ENCODE measurements at places on chromosomes 1 and 21.

DNA sequence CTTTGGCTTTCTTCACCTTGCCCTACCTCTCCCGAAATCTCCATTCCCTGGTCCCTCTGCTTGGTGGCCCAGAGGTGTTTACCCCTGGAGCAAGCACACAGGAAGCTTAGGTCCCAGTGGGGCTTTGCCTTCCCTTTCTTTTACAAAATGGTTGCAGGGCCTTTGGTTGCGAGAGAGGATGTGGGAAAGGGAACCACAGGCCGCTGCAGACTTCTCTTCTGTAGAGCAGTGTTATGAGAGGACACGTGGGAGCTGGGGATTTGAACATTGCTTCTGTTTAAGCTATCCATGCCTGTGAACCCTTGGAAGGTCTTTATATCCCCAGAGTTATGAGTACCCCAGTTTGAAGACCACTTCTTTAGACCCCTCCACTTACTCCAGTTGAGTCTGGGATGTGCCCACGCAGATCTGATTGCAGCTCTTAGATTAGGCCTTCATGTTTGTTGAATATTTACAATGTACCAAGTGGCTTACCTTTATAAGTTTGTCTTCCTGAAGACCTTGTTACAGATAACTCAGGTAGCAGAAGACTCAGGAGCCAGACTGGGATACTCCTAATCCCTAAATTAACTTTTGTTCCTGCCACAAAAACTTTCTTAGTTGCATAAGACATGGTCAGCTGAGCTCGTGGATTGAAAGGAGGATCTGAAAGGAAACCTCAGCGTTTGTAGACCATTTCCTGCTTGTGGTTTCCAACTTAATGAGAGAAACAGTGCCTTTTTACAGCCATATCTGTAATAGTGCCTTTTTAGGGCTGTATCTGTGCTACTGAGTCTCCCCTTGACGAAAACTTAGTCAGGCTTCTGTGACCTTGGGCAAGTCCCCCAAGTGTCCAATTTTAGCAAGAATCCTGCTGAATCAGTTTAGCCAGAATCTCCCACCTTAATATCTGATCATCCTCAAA lies 21.9 kb upstream of the IVNS1ABP start:
- DNase-seq: no peak

DNA sequence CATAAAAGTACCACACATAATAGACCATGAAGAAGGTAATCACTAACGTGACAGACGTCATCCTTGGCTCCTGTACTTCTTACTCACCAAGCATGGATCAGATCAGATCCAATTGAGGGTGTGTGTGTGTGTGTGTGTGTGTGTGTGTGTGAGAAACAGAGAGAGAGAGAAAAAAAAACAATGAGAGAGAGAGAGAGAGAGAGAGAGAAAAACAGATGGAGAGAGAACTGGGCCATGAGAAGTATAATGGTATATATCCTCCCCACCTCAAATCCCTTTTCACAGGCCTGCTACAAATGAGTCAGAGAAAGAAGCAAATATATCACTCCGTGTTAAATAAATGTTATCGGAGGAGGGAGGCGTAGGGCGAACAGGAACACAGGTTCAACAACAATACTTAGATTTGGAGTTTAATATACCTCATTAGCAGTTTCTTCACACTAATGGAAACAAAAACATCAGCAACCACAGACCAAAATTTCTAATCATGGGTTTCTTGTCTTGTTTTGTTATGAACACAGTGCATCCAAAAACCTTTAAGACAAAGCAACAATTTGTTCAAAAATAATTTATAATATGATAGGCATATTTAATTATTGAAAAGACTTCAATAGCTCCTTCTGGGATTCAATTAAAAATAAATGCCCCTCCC lies 45.3 kb downstream of the TIAM1 start:
- no peak for DNase-seq

DNA sequence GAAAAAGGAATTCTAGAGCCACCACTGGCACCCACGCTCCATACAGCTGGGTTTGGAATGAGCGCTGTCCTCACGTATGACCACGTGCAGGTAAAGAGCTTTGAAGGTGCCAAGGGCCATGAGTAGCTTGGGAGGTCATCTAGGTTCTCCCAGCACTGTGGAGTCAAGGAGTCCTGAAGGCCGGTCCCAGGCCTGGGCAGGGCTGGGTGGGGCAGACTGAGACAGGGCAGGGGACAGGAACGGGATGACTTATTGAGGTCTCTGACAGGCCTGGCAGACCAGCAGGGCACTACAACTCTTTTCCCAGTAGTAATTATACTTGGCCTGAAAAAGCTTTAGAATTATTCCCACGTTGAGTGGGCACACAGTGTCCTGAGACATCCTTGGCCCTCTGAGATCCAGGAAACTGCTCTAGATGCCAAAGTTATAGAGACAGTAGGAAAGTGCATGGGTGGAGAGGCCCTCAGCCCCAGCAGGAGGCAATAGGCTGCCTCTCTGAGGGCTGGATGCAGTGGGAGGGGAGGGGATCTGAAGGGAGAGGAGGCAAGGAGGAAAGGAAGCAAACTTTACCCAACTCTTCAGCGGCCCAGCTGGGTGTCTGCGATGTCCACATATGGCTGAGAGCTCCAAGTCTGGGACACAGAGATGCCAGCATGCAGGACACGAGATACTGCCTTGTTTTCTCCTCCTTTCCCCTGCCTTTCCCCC lies 1.8 kb upstream of the CDA start:
- no peak for DNase-seq

DNA sequence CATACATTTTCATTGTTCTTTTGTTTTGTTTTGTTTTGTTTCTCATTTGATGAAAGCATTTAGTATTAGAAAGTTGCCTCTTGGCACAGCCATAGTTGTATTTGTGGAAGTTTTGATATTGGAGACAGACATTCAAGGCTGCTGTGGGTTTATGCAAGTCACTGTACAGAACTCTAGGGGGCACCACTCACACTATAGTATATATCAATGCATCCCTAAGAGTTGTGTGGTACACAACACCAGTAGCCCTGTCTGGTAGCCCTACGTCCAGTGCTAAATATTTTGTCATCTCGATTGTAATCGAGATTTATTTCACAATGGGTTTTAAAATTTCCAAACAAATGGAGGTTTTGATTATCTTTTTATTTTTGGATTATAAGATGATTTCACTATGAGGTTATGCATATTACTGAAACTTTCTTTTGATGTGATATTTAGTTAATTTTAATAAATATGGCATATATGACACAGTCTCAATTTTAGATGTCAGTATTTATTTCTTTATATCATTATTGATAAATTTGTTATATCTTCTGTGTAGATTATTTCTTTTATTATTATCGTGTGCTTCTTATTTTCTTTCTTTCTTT lies 112.2 kb downstream of the NR5A2 start:
- DNase-seq: no peak

- DNase-seq: no peak
Observed at GRCh38 chr1:71463144-71463543, 382.3 kb upstream of the ZRANB2 start.

GRCh38 chr1:117142200-117142599 lies 20.7 kb upstream of the TRIM45 start:
- no peak for DNase-seq

GRCh38 chr1:45200906-45201500 lies 5.4 kb downstream of the ZSWIM5 start:
- DNase-seq: no peak

- no peak for DNase-seq
Observed at GRCh38 chr1:80158771-80159170, 1152.2 kb upstream of the ADGRL4 start.

DNA sequence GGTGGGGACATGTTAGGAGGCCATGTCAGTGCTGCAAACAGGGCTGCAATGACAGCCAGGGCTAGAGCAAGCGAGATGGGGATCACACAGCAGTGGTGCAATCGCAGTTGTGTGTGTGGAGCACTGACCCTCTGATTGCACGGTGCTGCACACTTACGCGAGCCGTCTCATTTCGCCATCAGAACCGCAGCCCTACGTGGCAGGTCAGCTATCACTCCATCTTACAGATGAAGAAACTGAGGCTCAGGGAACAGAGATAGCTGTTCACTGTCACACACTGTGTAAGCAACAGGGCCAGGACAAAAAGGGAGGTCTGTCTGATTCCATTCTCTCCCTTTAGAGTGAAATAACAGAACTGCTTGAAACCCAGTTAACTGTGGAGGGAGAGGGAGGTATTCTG lies 104.8 kb upstream of the SLC45A1 start:
- no peak for DNase-seq

- no peak for DNase-seq
Observed at GRCh38 chr1:158005224-158005623, 11.8 kb downstream of the KIRREL1 start.

DNA sequence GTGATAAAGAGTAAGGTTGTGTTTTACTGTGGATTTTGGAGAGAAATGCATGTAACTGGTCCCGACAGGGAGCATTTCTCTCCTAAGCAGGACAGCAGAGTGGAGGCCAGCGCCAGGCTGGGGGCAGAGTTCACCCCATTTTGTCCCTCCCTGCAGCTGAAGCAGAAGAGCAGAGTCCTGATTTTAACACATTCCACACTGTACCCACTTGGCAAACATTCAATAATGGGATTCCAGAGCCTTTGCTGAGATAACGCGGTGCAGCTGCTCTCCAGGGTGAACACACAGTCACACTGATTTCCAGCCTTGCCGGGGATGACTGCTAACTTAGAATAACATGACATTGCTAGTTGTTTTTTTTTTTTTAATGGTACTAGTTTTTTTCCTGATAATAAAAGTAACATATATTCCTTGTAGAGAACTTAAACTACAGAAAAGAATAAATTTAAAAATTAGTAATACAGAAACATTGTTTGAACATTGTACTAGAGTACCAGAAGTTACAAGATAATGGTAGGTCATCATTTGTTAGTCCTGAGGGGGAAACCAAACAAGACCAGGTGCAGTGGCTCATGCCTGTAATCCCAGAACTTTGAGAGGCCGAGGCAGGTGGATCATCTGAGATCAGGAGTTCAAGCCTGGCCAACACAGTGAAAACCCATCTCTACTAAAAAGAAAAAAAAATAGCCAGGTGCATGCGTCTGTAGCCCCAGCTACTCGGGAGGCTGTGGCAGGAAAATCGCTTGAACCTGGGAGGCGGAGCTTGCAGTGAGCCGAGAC lies 77.2 kb downstream of the SCCPDH start:
- DNase-seq: no peak

DNA sequence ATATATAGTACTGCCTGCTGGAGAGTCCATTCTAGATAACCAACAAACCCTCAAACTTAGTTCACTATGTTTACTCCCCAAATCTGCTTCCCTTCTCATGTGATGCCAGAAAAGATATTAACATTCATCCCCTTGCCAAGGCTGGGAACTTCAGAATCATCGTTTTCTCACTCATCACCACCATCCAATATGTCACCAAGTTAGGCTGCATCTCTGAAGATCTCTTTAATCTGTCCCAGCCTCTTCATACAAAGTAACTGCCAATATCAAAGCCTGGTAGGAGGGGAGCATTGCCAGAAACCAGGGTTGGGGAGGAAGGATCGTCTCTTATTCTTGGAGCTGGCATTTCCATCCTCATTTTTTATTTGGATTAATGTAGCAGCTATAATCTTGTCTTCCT lies 71.6 kb downstream of the XCL2 start:
- DNase-seq: no peak

DNA sequence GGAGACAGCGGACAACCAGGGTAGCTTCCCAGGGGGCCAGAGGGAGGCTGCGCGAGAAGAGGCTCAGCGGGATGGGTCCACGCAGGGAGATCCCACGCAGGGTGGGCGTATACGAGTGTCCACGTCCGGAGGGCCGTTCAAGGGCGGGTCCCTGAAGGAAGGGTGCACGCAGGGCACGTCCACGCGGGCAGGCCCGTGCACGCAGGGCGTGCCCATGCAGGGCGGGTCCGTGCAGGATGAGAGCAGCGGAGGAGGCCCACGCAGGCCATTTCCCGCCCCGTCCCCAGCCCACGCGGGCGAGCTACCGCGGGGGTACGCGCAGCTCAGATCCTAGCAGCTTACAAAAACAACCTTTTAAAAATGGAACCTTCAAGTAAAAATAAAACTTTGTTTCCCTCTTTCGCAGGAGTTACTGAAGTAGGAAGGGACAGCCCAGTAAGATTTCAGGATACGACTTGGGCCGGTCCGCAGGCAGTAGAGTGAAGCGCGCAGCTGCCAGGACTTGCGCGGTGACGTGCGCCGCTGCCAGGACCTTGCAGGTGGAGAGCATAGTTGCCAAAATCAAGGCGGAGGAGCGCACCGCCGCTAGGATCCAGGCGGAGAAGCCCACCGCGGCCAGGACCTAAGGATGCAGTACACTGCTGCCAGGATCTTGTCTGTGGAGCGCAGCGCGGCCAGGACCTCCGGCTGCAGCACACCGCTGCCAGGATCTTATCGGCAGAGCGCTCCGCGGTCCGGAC lies 416 bp upstream of the RNF187 start:
- DNase-seq: peak; percentile 58

DNA sequence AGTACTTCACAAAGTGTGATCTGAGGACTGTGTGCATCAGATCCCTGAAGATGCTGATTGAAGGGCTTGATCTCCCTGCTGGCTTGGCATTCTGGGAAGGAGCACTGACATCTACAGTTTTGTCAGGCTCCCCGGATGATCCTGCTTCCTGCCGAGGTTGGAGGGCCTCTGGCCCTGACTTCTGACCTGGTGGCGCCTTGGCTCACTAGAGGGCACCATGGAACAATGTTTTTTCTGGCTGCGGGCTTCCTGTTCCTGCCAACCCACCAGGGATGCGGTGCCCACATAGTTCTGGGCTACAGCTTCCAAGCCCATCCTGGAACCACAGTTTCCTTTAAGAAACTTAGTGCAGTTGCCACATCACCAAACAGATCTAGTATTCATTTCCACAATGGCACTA lies 38.8 kb upstream of the RASAL2 start:
- DNase-seq: no peak

DNA sequence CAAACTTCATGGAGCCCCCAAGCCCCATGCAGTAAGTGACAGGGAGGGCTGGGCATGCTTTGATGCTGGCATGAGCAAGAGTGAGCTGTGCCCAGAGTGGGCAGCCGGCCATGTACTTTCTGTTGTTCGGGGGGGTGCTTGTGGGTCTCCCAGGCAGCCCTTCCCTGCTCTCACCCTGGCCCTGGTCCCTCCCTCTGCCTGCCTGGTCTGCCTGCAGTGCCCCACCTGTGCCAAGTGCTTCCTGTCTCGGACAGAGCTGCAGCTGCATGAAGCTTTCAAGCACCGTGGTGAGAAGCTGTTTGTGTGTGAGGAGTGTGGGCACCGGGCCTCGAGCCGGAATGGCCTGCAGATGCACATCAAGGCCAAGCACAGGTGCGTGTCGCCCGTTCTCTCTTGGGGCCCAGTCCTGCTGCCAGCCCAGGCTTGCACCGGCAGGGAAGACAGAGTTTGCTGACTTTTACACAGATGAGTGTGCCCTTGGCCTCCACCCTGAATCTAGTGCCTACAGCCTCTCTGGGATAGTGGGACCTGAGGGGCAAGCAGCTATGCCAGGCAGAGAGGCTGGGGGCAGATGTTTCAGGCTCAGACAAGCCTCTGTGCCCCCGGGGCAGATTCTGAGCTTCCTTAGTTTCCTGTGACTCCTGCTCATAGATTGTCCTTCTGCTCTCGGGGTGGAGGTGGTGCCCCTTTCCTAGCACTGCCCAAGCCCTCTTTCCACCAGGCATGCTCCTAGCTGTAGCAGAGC lies 7.6 kb downstream of the ZBTB48 start:
- no peak for DNase-seq
